ENCODE measurements at places on chromosomes 4 and X.

- no peak for DNase-seq
Observed at GRCh38 chr4:184924516-184924915, 93.8 kb upstream of the HELT start.

DNA sequence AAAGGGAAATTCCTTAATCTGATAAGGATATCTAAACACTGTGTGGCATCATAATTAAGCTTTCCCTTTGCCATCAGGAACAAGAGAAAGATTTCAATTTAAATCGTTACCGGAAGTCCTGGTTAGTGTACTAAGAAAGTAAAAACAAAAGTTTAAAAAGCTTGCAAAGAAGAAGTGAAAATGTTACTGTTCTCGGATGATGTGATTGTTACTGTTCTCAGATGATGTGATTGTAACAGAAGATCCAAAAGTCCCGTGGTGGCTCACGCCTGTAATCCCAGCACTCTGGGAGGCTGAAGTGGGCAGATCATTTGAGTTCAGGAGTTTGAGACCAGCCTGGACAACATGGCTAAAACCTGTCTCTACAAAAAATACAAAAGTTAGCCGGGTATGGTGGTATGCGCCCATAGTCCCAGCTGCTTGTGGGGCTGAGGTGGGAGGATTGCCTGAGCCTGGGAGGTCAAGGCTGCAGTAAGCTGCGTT lies 62.5 kb downstream of the RGS12 start:
- peak; percentile 42 for DNase-seq

DNA sequence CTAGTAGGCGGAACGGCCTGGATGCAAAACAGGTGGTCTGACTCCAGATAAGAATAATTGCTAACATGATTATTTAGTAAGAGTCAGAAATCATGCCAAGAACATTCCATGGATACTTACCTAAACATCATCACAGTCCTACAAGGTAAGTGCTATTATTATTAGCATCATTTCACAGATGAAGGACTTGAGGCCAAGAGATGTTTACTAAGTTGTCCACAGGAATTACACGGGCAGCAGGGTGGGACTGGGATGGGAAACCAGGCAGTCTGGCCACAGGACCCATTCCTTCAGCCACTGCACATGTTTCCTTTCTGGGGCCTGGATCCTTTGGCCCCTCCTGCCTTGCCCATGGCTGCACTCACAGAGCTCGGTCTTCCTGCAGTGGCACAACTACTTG lies 48.3 kb downstream of the ANAPC4 start:
- DNase-seq, result no peak

DNA sequence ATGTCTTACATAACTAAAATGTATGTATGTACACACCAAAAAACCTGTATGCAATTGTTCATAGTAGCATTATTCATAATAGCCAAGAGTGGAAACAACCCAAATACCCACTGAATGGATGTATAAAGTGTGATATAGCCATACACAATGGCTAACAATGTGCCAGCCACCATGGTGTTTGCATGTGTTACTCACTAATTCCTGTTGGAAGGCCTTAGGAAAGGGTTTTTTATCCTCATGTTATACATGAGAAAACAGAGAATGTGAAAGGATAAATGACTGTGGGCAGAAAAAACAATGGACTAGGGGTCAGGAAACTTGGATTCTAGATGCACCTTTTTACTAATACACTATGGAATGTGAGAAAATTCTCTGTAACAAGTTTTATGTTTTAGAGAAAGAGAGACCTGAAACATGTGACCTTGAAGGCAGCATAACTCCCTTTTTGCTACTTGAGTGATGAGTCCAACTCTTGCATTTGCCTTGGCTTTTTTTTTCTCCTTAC lies 55.7 kb downstream of the TIGD2 start:
- DNase-seq, result no peak

DNA sequence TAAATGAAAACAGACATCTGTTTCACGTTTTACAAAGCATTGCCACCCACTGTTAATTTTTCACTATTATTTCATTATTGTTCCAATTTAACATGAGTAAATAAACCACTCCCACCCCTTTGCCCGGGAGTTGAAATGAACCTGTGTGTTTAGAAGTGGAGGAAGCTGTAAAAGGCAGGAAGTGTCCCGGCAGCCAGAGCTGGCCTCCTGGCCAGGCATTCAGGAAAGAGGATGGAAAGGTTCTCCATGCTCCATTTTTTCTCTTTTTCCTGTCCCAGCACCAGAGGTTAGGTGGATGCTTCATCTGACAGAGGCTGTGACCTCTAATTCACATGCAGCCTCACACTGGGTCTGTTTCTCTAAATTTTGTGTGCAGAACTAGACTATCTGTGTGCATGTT lies 55.5 kb upstream of the LNX1 start:
- no peak for DNase-seq

DNA sequence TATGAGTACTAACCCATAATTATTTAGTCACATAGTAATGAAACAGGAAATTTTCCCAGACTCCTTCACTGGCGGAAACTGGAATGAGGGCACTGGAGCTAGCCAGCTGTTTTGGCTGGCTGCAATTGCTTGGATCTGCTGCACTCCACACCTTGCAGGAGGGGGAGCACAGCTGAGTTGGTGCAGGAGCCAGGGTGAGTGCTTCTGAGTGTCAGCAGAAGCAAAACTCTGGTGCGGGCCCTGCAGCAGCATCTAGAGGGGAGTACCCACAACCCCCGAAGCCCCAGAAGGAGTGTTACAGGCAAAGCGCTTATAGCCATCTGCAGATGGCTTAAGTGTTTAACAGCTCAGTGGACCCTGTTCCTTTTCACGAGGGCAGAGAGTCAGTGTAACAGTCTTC lies 96.1 kb downstream of the RPA4 start:
- no peak for DNase-seq

GRCh38 chr4:71732706-71733105 lies 51.2 kb downstream of the GC start:
- DNase-seq, result no peak

- no peak for DNase-seq
Observed at GRCh38 chr4:45638641-45639040, 485.2 kb downstream of the GABRG1 start.

- no peak for DNase-seq
Observed at GRCh38 chr4:14708574-14708973, 293.7 kb upstream of the CPEB2 start.

DNA sequence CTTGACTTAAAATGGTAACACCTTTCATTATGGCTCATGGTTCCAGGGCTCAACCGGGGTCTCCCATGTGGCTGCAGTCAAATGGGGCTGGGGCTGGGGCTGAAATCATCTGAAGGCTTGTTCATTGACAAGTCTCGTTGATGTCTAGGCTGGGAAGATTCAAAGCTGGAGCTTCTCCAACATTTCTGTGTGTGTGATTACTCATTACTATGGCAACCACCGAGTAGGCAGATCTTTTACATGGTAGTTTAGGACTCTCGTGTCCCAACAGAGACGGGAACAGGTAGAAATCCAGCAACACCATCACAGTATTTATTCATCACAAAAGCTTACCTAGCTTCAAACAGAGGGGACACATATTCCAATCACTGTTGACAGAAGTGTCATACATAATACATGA lies 7.8 kb downstream of the YTHDC1 start:
- no peak for DNase-seq

DNA sequence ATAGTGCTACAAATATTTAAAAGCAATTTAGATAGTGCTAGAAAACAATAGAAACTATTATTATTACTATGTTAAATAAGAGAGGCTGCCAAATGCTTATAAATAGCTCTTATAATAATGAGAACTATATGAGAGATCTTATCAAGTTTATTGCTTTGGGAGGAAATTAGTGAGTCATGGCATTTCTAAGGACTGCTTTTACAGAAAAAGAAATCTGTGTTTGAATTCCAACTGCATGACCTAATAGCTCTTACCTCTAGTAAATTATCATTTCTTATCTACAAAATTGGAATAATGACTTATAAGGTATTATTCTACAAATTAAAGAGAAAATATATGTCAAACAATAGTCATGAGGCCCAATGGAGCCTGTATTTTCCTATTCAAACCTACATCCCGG lies 177.2 kb downstream of the GABRG1 start:
- no peak for DNase-seq

DNA sequence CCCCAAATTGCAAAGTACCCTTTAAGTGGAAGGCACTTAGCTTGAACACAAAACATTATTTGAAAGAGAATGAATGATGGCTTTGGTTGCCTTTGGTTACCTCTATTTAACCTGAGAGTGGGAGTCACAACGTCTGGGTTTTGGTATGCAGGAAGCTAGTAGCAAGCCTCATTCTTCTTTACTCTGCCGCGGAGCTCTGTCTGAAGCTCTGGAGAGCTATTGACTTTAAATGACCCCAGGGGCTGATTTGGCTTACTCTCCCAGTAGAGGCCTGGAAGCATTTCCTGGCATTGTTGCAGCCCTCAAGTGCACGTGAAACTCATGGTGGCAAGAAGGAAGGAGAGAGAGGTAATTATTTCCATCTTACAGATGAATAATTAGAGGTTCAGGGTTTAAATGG lies 81.8 kb upstream of the MAGEA4 start:
- DNase-seq, result no peak

DNA sequence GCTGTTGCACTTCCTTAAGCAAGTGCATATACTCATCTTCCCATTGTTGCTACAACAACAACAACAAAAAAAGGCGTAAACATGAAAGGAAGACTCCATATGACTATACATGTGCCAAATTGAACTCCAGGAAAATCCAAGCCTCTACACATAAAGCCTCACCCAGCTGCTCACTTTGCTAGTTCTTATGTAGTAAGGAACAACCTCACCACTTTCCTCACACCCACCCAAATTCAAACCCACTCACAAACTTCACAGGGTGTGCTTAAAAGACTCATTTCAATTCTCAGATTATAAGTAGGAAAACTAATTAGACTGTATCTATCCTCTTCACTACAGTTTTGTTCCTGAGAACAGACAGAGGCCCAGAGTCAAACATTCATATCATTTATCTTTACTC lies 671.1 kb upstream of the INTU start:
- DNase-seq, result no peak

GRCh38 chr4:129248621-129249020 lies 152.7 kb downstream of the C4orf33 start:
- DNase-seq, result no peak

DNA sequence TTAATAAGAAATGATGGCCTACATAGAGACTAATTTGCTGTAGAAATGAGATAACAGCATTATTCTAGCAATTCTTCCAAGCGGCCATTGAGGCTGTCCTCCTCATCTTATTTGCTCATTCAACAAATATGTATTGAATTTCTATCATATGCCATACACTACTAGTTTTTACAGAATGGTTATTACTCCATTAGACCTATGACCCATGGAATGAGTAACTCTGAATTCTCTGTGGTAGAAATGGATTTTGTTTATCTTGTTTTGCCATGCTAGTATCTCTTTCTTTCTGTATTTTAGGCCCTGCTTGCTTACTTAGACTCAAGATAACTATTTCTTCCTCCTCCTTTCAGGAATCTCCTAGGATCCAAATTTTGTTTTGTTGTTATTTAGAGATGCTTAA lies 103.5 kb downstream of the RPA4 start:
- DNase-seq, result no peak

- peak; percentile 12 for DNase-seq
Observed at GRCh38 chr4:128286474-128287058, 1.0 kb downstream of the PGRMC2 start.

DNA sequence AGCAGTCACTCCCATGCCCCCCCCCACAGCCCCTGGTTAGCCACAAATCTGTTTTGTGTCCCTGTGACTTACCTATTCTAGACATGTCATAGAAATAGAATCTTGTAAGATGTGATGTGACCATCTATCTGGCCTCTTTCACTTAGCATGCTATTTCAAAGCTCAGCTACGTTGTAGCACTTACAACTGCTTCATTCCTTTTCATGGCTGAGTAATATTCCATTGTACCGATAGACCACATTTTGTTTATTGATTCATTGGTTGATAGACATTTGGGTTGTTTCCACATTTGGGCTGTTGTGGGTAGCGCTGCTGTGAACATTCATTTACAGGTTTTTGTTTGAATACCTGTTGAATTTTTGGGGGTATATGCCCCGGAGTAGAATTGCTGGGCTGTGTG lies 11.5 kb downstream of the NSG1 start:
- no peak for DNase-seq

GRCh38 chrX:103373581-103373980 lies 2.8 kb upstream of the BEX3 start:
- DNase-seq, result no peak

DNA sequence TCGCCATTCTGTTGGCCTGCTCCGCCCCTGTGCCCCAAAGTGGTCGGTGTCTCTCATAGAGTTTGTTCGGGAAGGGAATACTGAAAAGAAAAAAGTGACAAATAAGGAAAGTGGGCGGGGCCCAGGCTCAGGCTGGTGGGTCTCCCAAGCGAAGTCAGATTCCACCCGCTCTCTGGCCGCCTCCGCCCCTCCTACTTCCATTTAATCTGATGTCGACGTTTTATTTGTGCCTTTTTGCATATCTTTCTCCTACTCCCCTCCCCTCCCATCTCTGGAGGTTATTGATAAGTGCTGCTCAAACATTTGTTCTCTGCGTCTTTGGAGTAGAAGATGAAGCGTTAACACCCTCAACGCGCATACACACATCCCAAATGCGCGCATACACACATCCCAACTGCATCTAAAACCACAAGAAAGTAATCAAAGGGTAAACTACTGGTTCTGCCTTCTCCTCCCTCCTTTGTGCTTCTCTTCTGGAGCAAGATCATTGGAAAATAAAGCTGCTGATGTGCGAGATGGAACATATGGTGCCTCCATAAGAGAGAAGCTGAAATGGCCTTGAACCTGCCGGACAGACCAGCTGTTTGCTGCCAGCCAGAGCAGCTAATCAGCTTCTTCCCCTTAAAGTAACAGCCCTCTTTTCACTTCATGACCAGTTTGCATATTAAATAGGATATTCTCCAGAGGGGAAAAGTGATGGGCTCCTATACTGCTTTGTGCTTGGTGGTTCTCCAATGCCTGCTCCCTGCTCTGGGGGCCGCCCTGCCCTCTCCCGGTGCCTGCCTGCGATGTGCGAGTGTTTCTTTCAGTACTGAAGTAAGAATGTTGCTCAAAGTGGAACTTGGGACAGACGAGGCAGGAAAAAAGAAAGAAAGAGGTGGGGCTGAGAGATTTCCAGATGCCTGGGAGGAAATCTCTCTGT lies 3.1 kb downstream of the MAMLD1 start:
- DNase-seq, result peak; percentile 16

GRCh38 chr4:2394528-2394927 lies 23.9 kb downstream of the ZFYVE28 start:
- no peak for DNase-seq

DNA sequence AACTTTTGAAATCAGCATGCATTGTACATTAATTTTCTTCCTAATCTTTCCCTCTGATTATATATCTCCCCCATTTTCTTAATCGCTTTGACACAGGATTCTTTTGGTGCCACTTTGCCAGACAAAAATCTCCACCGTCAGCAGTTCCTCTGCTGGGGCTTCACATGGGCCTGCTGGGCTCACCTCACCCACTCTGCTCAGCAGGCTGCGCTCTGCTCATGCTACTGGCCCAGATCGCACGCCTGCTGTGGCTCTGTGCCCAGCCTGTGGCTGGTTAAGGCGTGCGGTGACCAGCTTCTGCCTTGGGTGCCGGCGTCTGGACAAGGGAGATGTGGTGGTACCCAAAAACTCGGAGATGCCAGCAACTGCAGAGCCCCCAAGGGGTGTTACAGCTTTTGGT lies 31.1 kb downstream of the UCHL1 start:
- DNase-seq, result no peak

- no peak for DNase-seq
Observed at GRCh38 chr4:93540562-93540961, 288.0 kb upstream of the ATOH1 start.

- DNase-seq, result no peak
Observed at GRCh38 chr4:8081621-8082516, 76.7 kb downstream of the ABLIM2 start.

- no peak for DNase-seq
Observed at GRCh38 chr4:16770710-16771285, 127.6 kb downstream of the LDB2 start.

All from suppressor macrophage (primary cell).